ENCODE measurements at places on chromosomes 2 and 18.

DNA sequence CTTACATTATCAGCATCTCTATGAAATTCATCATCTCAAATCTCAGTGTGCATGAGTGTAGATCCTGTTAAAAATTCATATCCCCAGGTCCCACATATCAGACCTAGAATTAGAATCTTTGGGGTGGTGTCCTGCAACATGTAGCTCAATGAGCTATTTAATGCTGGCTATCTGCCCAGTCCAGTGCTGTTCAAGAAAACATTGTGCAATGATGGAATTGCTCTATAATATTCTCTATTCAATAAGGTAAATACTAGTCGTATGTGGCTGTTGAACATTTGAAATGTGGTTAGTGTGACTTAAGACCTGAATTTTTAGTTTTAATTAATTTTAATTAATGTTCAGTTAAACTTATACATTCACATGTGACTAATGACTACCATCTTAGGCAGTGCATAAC lies 127.4 kb downstream of the NOL4 start:
- DNase-seq = no peak

GRCh38 chr2:40287195-40287594 lies 164.7 kb downstream of the SLC8A1 start:
- DNase-seq = no peak

- no peak for DNase-seq
Observed at GRCh38 chr2:189676471-189676870, 2.0 kb downstream of the ANKAR start.

GRCh38 chr18:79000997-79001396 lies 21.4 kb downstream of the SALL3 start:
- DNase-seq = no peak

DNA sequence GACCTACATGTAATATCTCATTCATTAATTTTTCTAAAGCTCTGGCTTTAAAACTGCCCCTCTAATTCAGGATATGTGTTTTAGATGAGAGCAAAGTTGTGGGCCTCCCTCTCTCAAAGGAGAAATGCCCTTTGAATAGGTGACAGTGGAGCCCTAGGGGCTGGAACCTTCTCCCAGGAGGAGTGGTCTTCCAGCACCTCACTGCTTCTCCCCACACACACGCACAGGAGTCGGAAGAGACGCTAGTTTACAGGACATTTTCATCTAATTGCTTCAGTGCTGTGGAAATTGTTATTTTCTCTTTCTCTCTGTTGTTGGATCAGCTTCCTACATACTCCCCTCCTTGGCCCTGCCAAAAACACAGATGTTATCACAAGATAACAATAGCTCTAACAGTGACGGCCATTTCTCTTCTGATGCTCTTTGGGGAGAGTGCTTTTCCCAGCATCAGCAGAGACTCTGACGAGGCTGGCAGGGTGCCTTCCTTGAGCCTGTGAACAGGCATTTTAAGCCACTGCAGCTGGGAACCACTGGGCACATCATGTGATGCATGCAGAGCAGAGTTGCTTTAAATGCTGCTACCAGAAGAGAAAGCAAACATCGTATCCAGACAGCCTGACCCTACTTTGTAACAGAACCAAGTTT lies 209.4 kb upstream of the SP5 start:
- no peak for DNase-seq

GRCh38 chr2:222998459-222998858 lies 53.5 kb upstream of the KCNE4 start:
- DNase-seq = no peak
